ENCODE measurements at places on chromosomes 13 and 19. TPM values are rescaled to one million over a fixed set of nuclear protein-coding genes. Genes with fewer than 3 reads are reported as not detected.

- peaks cover 38% of the 10 kb centered on the region for H3K4me1 ChIP-seq
- peaks cover 2% of the 10 kb centered on the region for H3K36me3 ChIP-seq
- peaks cover 5% of the 10 kb centered on the region for H3K27me3 ChIP-seq
- peak overlapping the region; percentile 84 for H3K27ac ChIP-seq
Measured at GRCh38 chr19:15379999-15380647, 536 bp upstream of the AKAP8 start.

- no peaks in the 10 kb centered on the region for H3K36me3 ChIP-seq
- peak overlapping the region; percentile 78 for H3K27ac ChIP-seq
- H3K4me1 ChIP-seq = peaks cover 51% of the 10 kb centered on the region
- DNase-seq = no peak
- no peaks in the 10 kb centered on the region for H3K27me3 ChIP-seq
Measured at GRCh38 chr13:97214921-97215320, 7.2 kb upstream of the MBNL2 start.

GRCh38 chr19:21699197-21699596 lies 68.2 kb downstream of the ZNF100 start:
- no peak for DNase-seq
- H3K27me3 ChIP-seq = no peaks in the 10 kb centered on the region
- no peaks in the 10 kb centered on the region for H3K36me3 ChIP-seq
- no peak overlapping the region for H3K27ac ChIP-seq
- no peaks in the 10 kb centered on the region for H3K4me1 ChIP-seq

DNA sequence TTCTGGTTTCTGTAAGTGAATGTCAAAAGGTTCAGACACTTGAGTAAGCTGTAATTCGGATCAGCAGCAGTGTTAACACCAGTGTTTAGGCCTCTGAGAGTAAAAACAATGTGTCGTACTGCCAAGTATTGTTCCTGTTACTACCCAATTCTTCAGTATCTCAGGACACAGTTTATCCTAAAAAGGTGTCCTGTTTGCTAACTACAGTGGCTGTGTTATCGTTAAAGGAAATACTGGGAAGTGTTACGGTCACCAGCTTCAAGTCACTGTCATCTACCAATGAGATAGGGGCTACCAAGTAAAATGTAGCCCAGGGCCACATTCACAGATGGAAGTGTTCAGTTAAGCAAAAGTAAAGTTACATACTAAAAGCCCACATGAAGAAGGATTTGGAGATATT lies 2.3 kb upstream of the UPF3A start:
- peak overlapping the region; percentile 56 for H3K4me3 ChIP-seq
- DNase-seq = no peak
- H3K36me3 ChIP-seq = peaks cover 10% of the 10 kb centered on the region
- H3K4me1 ChIP-seq = peaks cover 30% of the 10 kb centered on the region

GRCh38 chr13:70362820-70363570 lies 254.7 kb upstream of the KLHL1 start:
- DNase-seq = no peak
- no peaks in the 10 kb centered on the region for H3K4me1 ChIP-seq
- no peak overlapping the region for H3K4me3 ChIP-seq
- H3K27me3 ChIP-seq = no peaks in the 10 kb centered on the region
- no peaks in the 10 kb centered on the region for H3K36me3 ChIP-seq

GRCh38 chr19:54312436-54313377 lies at the start of gene LILRA5:
Gene LILRA5 (minus strand): TSS chr19:54313166. CDS start chr19:54313019, 147 bp downstream.
- DNase-seq = no peak
- H3K27me3 ChIP-seq = peaks cover 54% of the 10 kb centered on the region

DNA sequence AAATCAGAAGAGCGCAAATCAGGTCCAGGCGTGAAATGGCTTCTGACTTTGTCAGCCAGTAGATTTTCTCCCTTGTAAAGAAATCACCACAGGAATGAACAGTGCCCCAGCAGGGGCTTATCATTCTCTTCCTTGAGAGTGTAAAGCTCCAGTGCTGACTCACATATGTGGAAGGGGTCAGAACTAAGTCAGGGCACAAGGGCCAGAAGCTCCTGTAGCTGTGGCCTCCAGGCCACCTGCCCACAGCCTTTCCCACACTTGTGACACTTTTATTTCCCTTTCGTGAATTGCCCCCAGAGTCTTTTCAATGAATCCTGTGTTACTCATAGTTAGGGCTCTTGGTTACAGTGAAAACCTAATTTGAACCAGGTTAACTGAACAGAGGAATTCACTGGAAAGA lies 99.6 kb downstream of the SUCLA2 start:
- no peaks in the 10 kb centered on the region for H3K27me3 ChIP-seq
- H3K27ac ChIP-seq = no peak overlapping the region
- peaks cover 36% of the 10 kb centered on the region for H3K36me3 ChIP-seq
- DNase-seq = no peak
- no peak overlapping the region for H3K4me3 ChIP-seq

Gene PSG7
- not detected for total RNA-seq

Data from neural crest cell (in vitro differentiated cells).